ENCODE measurements at places on chromosomes 3 and 15.

DNA sequence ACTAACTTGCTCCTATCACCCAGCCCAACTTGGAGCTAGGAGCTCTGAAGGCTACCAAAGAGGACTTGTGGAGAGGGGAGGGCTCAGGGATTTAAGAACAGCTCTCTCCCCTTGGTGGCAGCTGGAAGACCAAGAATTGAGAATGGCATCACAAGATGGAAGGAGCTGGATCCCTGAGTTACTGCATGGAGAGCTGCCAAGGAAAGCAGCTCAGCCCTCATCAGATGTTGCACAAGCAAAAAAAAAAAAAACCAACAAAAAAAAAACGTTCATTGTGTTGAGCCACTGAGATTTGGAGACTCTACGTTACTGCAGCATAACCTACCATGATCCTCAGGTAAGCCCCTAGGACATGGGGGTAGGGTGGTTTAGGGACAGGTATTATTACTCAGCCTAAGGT is 41.0 kb downstream of the ITGB5 start:
- DNase-seq = no peak

- DNase-seq = no peak
Observed at GRCh38 chr15:41952013-41952563, 20.3 kb downstream of the EHD4 start.

DNA sequence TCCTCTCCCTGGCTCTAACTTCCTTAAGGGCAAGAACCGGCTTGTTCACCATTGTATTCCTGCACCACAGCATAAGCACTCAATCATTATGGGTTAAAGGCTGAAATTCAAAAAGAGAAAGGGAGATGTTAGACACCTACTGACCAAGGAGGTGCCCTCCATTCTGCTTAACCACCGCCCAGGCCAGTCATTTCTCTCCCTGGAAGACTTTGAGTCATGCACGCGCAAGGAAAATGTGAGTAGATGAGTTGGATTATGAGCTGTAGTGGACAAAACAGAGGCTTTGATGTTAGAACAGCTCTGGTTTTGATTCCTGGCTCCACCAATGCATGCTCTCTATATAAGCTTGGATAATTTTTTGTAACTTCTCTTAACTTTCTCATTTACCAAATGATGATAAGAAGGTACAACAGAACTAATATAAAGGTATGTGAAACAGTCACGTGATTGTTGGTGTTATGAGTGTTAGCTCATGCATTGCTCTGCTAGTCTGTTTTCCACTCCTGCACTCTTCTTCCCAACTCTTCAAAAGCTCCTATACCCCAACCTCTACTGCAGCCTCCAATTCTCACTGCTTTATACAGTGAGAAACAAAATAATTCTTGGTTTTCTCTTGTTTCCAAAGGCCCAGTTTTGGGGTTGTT is 148.4 kb upstream of the ATP11B start:
- DNase-seq = no peak

GRCh38 chr3:10374311-10374710 is 53.4 kb upstream of the SEC13 start:
- no peak for DNase-seq

DNA sequence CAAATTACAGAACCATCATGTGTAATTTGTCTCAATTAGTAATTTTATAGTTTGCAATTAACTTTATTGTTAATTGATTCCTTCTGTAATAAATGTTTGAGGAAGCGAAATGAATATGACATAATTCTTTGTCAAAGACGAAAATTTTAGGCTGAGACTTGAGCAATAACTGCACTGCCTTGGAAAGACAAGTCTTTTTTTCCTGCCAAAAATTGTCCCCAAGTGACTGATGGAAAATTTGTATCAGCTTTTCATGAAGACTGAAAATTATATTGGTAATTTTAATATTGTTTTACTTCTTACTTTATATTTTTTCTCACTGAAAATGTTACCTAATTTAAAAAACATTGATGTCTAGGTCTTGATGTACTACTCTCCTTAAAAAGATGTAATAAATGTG is 622.6 kb downstream of the NLGN1 start:
- no peak for DNase-seq

DNA sequence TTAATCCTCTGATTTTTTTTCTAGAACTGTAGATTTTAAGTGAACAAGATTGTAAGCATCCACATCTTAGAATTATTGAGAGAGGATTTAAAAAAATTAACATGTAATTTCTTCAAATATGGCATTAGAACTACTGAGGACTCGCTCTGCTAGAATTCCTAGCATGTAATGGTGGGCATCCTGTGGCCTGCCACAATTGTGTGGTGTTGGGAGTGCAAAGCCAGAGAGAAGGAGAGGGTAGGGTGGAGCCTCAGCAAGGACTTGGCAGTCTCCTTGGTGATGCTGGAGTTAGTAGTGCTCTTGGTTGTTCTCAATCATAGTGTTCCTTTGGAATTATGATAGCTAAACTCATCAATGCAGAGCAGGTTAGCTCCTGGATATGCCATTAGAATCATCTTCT is 443.9 kb upstream of the TBL1XR1 start:
- no peak for DNase-seq

Measured in stimulated activated CD8-positive, alpha-beta memory T cell treated with anti-CD3 and anti-CD28 coated beads, Interleukin-4, amount 100 ng/mL, for 1 hour (primary cell).